Peyer's patch (tissue), 4 donors: ENCODE measurements at places on chromosomes 2 and 18. TPM values are rescaled to one million over a fixed set of nuclear protein-coding genes. Genes with fewer than 3 reads are reported as not detected.
A peak's percentile ranks its signal among the peaks of the same experiment; 100 is the strongest.

XIRP2 gene
- not detected for total RNA-seq

DNA sequence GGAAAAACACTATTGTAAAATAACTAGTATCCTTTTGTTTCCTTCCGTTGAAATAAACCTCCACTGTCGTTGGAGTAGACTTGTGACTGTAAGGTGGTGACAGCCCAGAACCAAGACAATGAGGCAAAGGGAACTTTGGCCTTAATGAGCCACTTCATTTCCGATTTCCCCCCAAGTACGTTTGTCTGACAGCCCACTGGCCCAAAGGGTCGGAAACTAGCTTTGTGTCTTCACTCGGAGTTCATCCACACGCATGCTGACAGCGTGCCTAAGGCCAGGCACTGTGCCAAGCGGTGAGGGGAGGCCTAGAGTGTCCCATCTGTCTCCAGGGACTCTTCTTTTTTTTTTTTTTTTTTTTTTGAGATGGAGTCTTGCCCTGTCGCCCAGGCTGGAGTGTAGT, 21.0 kb downstream of the HJURP start:
- peak; percentile 11 for DNase-seq

BBS5 gene
- 3.9 TPM for total RNA-seq

FEV gene
- 5.1 TPM for total RNA-seq

SLC19A3 gene
- 17.3 TPM for total RNA-seq

GKN1 gene
- not detected for total RNA-seq

DNA sequence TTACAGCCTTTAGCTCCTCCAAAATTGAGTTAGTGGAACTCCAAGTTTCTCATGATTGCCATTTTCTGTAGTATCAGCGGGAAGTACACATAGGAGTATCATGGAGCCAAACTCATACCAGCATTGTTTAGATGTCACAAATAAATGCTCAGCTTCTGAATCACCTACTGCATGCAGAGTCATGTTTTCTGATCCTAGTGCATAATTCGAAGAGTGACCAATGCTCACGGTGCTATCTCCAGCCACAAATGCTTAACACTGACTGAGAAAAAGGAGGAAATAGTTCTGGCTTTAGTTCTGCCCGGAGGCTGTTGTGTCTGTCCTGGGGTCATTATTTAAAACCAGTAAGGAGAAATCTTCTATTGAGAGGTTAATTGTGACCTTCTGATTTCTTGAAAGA, 45.4 kb upstream of the LRATD1 start:
- DNase-seq, result no peak
